M059J (cell line): ENCODE measurements at places on chromosomes 13 and 19. TPM values are rescaled to one million over a fixed set of nuclear protein-coding genes. Genes with fewer than 3 reads are reported as not detected.

DNA sequence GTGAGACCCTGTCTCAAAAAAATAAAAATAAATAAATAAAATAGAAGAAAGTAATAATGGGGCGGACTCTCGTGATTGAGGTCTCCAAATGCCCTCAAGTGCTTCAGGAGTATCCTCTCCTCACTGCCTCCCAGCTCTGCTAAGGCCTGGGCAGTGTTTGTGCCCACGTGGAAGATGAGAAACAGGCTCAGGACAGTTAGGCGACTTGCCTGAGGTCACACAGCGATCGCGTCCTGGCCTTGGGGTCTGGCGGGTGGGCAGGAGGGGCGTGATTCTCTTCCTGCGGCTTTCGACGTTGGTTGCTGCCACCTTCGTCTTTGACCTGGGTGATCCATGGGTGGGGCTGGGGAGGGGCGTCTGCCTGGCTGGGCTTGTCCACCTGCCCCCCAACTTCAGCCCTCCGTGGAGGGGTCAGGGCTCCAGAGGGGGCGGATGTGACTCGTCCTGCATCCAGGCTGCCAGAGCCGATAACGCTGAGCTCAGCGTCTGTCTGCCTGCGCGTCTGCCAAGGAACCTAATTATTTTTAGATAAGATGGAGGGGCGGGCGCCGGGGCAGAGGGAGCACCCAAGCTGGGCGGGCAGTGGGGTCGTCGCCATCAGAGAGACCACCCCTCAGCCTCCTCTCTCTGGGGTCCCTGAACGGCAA is 56.9 kb downstream of the NFIC start:
- DNase-seq, result no peak

GRCh38 chr13:29963089-29963488 is 112.7 kb upstream of the UBL3 start:
- no peak for DNase-seq

DNA sequence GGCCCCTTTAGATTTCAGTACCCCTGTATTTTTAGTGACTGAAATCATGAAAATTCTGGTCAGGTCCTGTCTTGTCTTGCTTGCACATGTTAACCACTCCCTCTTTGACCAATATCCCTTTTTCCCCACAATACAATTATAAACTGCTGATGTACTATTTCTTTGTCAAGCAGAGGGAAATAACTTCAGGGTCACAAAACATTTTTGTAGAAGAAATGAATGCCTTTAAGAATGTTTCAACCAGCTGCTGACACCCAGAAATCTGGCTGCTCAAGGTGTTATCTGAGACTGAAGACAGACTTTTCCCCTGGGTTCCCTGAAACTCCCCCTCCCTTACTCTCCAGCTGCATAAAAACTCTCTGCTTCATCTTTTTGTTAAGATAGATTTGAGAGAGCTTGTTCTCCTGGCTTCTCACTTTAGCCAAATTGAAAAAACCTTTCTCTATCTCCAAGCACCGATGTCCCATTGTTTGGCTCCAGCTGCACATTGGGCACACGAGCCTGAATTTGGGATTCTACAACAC is 18.4 kb upstream of the ACOD1 start:
- DNase-seq, result no peak

GRCh38 chr13:67107979-67108378 is 122.2 kb downstream of the PCDH9 start:
- no peak for DNase-seq

- peak; percentile 53 for DNase-seq
Measured at GRCh38 chr13:101424381-101425155, 8.3 kb upstream of the NALCN start.

- no peak for DNase-seq
Measured at GRCh38 chr19:15443838-15444237, 5.9 kb downstream of the WIZ start.

DNA sequence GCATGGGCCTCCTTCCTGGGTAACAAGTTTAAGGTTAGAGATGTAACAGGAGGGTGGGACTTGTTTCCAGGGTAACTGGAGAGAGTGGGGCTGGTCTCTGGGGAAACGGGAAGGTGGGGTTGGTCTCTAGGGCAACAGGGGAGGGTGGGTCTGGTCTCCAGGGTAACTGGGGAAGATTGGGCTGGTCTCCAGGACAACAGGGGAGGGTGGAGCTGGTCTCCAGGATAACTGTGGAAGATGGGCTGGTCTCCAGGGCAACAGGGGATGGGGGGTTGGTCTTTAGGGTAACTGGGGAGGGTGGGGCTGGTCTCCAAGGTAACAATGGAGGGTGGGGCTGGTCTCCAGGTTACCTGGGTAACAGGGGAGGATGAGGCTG is 36.5 kb downstream of the SPTBN4 start:
- DNase-seq, result no peak

DNA sequence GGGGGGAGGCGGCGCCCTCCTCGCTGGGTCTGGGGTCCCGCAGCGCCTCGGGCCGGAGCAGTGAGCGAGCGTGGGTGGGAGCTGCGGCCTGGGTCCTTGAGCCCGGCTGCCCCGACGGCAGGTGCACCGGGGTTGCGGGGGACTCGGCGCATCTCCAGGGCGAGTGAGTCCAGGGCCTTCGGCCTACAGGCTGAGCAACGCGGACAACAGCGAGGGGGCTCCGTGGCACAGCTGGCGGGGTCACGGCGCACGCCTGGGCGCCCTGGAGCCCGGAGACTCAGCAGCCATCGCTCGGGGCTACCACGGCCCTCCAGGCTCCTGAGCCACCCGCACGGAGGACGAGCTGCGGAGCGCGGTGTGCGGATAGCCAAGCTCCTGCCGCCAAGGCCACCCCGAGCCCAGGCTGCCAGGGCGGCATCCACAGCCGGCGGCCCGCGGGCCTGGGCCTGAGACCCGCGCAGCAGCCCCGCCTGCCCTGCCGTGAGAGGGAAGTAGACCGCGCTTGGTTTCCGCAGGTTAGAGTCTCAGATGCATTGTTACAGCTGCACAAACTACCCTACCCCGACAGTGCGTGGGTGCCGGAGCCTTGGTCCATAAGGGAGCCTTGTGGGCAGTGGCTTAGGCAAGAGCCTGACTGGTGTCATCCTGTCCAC is 253.9 kb upstream of the SGCG start:
- no peak for DNase-seq

DNA sequence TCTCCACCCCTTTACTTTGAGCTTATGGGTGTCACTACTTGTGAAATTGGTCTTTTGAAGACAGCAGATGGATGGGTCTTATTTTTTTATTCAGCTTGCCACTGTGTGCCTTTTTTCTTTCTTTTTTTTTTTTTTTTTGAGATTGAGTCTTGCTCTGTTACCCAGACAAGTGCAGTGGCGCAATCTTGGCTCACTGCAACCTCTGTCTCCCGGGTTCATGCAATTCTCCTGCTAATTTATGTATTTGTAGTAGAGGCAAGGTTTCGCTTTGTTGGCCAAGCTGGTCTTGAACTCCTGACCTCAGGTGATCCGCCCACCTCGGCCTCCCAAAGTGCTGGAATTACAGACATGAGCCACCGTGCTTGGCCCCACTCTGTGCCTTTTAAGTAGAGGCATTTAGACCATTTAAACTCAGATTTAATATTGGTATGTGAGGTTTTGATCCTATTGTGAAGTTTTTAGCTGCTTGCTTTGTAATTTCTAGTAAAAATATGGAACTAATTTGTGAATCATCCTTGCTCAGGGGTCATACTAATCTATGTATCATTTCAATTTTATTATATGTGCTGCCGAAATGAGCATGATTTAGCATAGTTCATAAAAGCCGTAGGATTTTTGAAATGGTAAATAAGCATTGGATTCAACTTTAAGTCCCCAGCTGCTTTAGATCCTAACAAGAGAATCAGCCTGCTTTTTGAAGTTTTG is 584.5 kb downstream of the SLITRK1 start:
- no peak for DNase-seq

DNA sequence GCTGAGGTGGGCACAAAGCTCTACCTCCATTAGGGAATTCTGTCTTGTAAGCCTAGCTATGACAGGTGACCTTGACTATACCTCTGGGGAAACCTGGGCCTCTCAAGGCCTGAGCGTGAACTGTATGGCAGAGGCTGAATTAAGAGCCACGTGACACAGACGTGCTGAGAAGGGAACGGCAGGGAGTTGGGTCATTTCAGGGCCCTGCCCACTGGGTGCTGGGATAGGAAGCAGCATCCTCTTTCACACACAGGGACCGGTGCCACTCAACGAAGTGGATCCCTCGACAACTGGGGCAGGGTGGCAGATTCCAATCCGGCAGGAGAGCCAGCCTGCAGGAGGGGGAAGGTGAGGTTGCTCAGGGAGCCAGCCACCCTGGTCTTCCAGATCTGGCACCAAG is 9.2 kb downstream of the ASF1B start:
- no peak for DNase-seq

GRCh38 chr13:89845874-89846273 is 1501.6 kb upstream of the MIR17HG start:
- no peak for DNase-seq

- DNase-seq, result peak; percentile 11
Measured at GRCh38 chr13:38141792-38142191, 207.9 kb upstream of the UFM1 start.

DNA sequence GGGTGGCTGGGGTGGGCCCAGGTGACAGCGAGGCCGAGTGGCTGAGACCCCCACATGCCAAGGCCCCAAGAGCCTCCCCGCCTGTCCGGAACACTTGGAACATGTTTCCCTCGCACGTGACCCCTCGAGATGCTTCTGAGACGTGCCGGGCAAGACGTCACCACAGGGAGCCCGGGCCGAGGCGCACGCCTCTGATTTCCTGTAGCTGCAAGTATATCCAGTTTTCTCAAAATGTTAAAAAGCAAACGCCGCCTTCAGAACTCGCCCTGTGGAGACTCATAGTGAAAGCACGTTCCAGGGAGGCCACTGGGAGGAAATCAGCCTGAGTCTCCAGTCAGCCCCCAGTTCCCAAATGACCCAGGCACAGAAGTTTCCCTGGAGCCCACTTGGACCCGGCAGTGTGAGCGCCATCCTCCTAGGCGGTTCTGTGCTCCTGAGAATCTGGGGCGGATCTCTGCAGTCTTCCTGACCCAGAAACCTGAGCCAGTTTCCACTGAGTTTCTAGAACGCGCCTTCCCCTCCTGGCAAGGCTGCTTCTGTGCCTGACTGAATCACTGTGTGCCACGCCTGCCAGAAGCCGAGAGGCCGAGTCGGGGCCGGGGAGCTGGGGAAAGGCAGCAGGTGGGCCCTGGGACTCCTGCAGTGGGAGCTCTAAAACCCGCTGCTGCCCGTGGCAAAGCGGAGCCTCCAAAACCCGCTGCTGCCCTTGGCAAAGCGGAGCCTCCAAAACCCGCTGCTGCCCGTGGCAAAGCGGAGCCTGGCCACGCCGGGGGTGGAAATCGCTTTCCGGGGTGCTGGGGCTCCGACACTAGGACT is 179.3 kb downstream of the KDM4B start:
- no peak for DNase-seq

- no peak for DNase-seq
Measured at GRCh38 chr13:35874704-35875103, 256.5 kb downstream of the DCLK1 start.

GRCh38 chr13:45776748-45777147 is 74.6 kb downstream of the CBY2 start:
- DNase-seq, result no peak

DNA sequence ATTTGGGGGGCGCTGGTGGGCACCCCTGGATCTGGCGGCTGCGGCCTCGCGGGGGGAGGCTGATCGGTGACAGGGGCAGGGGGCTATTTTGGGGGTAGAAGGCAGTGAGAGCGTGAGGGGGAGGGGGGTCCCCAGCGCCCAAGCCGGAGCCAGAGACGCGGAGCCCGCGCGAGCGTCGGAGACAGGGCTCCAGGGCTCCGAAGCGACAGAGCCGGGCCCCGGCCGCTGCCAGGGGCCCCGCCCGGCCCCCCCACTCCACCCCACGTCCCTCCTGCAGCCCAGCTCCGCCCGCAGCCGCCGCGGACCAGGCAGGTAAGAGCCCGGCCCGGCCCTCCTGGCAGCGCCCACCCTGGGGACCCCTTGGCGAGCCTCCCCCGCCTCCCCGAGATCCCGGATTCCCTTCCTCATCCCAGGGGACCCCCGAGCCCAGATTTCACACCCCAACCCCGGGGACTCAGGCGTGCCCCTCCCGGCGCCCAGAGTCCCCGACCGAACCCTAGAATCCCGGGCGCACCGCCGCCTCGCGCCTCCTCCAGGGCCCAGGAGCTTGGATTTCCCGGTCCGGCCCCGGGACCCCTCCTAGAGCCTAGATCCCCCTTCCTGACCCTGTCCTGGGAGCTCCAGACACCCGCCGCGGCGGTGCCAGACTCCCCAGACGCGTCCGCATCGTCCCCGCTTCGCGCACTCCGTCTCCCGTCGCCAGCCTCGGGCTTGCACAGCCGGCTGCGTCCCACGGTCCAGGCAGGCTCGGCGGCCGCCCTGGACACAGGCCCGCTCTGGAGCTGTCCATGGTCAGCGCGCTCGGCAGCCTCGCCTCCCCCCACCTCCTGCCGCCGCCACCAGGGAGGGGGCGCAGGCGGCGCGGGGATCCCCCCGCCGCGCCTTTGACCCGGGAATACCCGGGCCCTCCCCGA is at the start of gene PPFIA3:
Gene PPFIA3, plus strand, starts transcription at position 134 of the 914 bp plus-strand sequence. CDS start 8,330 bp downstream, outside the sequence.
- DNase-seq, result peak; percentile 68

GRCh38 chr19:6632002-6632621 is 37.8 kb downstream of the TNFSF14 start:
- peak; percentile 76 for DNase-seq

DNA sequence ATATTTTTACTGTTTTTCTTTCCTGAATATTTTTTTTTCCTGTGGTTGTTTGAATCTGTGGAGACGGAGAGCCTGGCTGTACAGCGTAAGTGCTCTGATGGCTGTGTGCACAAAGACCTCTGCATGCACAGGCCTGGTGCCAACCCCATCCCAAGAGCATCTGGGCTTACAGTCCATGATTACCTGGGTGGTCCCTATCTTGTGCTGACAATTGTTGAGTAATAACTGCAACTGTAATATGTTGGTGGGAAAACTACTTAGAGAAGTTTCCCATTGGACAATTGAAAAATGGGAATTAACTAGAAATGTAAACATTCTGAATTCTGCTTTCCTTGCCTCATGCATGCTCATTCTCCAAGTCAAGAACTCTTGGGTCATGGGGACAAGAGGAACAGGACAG is 268.7 kb downstream of the SHISA2 start:
- no peak for DNase-seq

Gene CTXN1
- 6.7 and 10.1 TPM in 2 replicates for total RNA-seq

Gene SCN1B
- total RNA-seq, result 12.5 and 12.8 TPM in 2 replicates

Gene ZNF749
- total RNA-seq, result 3.2 and 7.0 TPM in 2 replicates

Gene STRN4
- total RNA-seq, result 44.7 and 78.1 TPM in 2 replicates

Gene SMIM44
- not detected in 2 replicates for total RNA-seq

Gene COL5A3
- not detected in 2 replicates for total RNA-seq

Gene ADGRE3
- total RNA-seq, result not detected in 2 replicates

Gene CAB39L
- total RNA-seq, result 0.94 and 3.1 TPM in 2 replicates

Gene GPR18
- total RNA-seq, result not detected in 2 replicates

Gene WDR88
- total RNA-seq, result not detected in 2 replicates

Gene RASAL3
- 0.05 TPM in 1 of 2 replicates, not detected in the other for total RNA-seq

Gene TINCR
- total RNA-seq, result 0.10 and 0.12 TPM in 2 replicates

Gene ZNF302
- total RNA-seq, result 10.7 and 14.8 TPM in 2 replicates

Gene PGLYRP1
- not detected in 2 replicates for total RNA-seq

Gene KRTDAP
- not detected in 2 replicates for total RNA-seq

Gene ANGPTL8
- not detected in 2 replicates for total RNA-seq

Gene KANK3
- 0.74 TPM in 1 of 2 replicates, not detected in the other for total RNA-seq

Gene CARS2
- 25.3 and 28.5 TPM in 2 replicates for total RNA-seq

Gene PSPC1
- total RNA-seq, result 43.3 and 45.1 TPM in 2 replicates
